ENCODE measurements at places on chromosomes 7 and 10.

DNA sequence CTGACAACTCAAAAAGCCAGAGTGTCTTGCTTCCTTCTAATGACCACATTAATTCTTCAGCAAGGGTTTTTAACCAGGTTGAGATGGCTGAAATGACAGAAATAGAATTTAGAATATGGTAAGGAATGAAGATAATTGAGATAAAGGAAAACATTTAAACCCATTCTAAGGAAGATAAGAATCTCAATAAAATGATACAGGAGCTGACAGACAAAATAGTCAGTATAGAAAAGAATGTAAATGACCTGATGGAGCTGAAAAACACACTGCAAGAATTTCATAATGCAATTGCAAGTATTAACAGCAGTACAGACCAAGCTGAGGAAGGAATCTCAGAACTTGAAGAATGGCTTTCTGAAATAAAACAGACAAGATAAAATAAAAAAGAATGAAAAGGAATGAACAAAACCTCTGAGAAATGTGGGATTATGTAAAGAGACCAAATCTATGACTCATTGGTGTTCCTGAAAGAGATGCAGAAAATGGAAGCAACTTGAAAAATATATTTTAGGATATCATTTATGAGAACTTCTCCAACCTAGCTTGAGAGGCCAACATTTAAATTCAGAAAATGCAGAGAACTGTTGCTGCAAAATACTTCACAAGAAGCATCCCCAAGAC, 87.1 kb downstream of the SAMD9 start:
- no peak for DNase-seq

GRCh38 chr10:128694851-128695725, 568.9 kb upstream of the MKI67 start:
- no peak for DNase-seq

GRCh38 chr7:43143918-43144589, 31.6 kb downstream of the HECW1 start:
- DNase-seq = no peak

- DNase-seq = no peak
These were observed 320.6 kb upstream of the ZMIZ1 start for GRCh38 chr10:78748235-78748533.

GRCh38 chr10:127964621-127965020, 57.7 kb downstream of the PTPRE start:
- no peak for DNase-seq

DNA sequence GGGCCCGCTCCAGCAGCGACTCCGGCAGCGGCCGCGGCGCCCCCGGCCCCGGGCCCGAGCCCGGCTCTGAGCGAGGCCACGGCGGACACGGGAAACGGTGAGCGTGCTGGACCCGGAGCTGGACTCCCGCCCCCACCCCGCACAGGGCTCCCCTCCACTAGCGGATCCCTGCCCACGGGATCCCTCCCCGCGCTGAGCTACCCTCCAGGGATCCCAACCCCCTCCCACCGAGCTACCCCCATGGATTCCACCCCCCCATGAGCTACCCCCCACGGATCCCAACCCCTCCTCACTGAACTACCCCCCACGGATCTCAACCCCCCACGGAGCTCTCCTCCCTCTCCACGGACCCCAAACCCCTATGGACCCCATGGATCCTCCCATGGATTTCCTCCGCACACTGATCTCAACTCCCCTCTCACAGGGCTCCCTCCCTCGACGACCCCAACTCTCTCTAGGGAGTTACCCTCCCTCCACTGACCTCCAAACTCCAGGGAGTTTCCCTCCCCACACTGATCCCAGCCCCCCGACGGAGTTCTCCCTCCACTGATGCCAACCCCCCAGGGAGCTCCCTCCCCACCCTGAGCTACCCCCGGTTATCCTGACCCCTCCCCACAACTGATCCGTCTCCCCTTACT, 20.6 kb upstream of the HSPB1 start:
- no peak for DNase-seq

DNA sequence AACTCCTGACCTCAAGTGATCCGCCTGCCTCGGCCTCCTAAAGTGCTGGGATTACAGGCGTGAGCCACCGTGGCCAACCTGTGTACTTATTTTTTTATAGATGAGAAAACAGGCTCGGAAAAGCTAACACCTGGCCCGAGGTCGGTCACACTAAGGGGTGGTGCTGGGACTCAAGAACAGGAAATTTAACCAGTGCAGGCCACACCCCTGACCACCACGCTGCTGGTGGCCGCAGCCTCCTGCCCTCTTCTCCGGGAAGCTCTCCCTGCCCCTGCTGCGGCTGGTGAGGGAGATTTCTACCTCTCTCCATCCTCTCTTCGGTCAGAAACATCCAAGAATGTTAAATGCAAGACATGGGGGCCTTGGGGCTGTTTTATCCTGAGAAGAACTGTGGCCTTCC, 63.2 kb downstream of the TNRC18 start:
- no peak for DNase-seq
